ENCODE measurements at places on chromosomes 6 and 20. TPM values are rescaled to one million over a fixed set of nuclear protein-coding genes. Genes with fewer than 3 reads are reported as not detected.

- DNase-seq = peak; percentile 30
Observed at GRCh38 chr6:27838945-27839625, 73.1 kb downstream of the OR2B2 start.

GRCh38 chr6:80478030-80478429, 371.6 kb downstream of the BCKDHB start:
- no peak for DNase-seq

OR2J3 gene
- not detected for polyA plus RNA-seq

- peak; percentile 47 for DNase-seq
Observed at GRCh38 chr6:104957301-104958177, 632 bp downstream of the LIN28B start.

DNA sequence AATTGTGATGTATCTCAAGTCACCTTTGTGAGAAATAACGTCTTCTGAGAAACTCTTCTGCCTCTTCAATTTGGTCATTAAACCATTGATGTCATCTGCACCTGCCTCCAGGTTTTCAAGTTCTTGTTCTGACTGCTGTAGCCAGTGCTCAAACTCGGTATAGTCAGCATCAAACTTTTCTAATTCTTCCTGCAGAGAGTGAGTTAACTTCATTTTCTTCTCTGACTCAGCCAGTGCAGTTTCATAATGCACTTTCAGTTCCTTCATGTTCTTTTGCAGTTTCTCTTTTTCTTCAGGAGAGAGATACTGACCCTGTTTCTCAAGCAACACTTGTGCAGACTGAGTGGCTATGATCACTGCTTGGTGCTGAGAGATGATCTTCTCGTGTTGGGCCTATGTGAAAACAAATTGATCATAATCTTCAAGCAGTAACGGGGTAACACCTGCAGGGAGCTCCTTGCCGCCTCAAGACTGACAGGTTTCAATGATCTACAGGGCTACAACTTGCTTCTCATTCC, 48.8 kb downstream of the DST start:
- no peak for DNase-seq

DNA sequence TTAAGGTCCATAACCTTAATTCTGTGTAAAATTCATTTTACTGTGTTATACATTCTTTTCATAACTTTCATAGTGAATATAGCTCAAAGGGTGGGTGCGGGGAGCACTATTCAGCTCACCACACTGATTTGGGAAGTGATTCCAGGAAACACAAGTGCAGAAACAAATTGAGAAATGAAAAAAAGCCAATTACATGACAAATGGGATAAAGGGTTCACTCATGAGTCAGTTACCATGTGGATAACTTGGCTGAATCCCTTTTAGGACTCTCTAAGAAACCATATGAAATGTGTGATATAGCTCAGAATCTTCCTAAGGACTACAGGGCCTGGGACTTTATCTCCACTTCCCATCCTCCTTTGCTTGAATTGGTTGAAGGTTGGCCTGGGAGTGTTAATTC, 3.1 kb upstream of the BTN2A1 start:
- no peak for DNase-seq

DNA sequence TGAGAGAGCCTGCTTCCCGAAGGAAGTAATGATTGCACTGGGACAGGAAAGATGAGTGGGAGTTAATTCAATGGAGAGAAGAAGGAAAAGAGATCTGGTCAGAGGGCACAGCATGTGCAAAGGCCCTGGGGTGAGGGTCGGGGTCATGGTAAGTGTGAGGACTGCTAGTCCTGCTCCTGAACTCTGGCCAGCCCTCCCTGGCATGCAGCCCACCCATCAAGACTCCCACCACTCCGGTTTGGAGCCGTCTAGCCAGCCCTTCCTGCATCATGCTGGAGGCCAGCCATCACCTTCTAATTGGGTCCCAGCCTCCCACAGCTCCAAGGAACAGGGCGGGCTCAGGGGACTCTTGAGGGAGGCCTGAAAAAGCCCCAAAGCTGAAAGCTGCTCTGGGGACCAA, 42.1 kb downstream of the SRSF3 start:
- no peak for DNase-seq

GRCh38 chr6:110348961-110349690, 9.0 kb downstream of the METTL24 start:
- DNase-seq = no peak

PREX1 gene
- 4.2 TPM for polyA plus RNA-seq

DNA sequence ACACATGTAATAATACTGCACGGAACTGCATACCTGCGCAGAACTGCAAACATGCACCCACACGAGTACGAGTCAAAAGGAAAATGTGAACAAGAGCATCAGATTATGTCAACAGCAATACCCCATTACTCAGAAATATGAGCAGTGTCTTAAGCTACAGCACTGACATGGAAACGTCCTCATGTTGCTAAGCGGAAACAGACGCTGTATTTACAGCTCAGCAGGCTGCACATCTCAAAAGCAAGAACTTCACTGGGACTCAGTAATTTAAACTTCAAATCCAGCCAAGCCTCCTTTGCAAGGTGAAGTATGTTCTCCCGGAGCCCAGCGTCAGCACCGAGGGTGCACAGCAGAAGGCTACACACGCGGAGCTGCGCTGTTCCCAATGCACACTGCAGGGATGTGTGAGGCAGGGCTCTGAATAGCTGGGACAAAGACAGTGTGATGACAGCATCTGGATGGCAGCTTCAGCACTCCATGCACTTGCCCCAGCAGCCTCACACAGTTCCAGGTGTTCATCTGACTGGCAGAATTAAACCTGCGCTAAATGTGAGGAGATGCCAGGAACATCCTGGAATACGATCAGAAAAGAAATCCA, 202.8 kb downstream of the WDR27 start:
- DNase-seq = no peak

- DNase-seq = no peak
Observed at GRCh38 chr20:31705598-31706597, 16.8 kb downstream of the BCL2L1 start.

KIAA1755 gene
- 0.12 TPM for polyA plus RNA-seq

GRCh38 chr20:20499439-20499838, 131.5 kb downstream of the INSM1 start:
- no peak for DNase-seq

- DNase-seq = no peak
Observed at GRCh38 chr6:3529232-3529631, 72.4 kb upstream of the SLC22A23 start.

DNA sequence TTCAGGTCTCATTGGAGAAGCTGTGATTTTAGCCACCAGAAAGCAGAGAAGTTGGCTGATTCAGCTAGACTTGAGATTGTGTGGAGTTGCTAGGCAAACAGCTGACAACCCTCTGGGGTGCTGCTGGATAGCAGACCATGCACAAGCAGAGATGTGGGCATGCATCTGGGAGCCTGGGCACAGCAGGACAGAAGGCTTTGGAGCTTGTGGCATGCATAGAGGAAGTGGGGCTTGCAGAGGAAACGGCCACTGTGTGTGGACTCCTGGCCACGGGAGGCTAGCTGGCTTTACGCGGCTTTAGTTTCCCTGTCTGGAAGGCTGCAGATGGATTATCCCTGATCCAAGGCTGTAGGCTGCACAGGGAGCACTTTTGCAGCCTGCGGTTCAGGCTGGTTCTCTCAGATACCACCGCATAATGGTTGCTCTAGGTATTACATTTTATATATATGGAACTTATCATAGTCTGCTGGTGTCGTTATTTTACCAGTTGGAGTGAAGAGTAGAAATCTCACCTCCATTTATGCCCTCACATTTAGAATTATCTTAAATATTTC, 10.4 kb downstream of the ZNF831 start:
- no peak for DNase-seq

RAMACL gene
- polyA plus RNA-seq = 0.12 TPM

GRCh38 chr20:14711652-14712051, 374.2 kb upstream of the FLRT3 start:
- no peak for DNase-seq

ADAM33 gene
- polyA plus RNA-seq = not detected

DNA sequence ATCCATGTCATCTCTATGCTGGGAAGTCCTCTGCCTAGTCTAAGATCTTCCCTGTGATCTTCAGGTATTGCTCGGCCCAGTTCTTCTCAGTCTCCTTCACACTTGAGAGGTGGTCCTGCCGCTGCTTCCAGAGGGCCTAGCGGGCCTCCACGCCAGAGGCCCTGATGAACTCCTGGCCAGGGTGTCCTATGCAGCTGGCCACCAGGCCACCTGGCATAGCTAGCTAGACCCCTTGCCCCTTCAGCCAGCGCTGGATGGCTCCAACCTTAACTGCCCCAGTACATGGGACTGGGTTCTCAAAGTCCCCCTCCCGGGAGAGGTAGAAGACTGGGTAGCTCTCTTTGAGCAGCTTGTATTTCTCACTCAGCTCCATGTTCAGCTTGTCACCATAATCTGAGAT, 81.1 kb downstream of the ZFP64 start:
- no peak for DNase-seq

- no peak for DNase-seq
Observed at GRCh38 chr6:14944593-14944992, 301.3 kb upstream of the JARID2 start.

HSPA1A gene
- polyA plus RNA-seq = 192 TPM
